ENCODE measurements at places on chromosomes 6 and 20. TPM values are rescaled to one million over a fixed set of nuclear protein-coding genes. Genes with fewer than 3 reads are reported as not detected.
A peak's percentile ranks its signal among the peaks of the same experiment; 100 is the strongest.

SPEF1 gene
- total RNA-seq = not detected

MLIP gene
- 2.6 TPM for total RNA-seq

CGAS gene
- 8.7 TPM for total RNA-seq

AAR2 gene
- 19.9 TPM for total RNA-seq

PPIL4 gene
- total RNA-seq = 34.4 TPM

LGSN gene
- total RNA-seq = not detected

TPD52L1 gene
- total RNA-seq = 39.0 TPM

TCP11 gene
- total RNA-seq = not detected

DNA sequence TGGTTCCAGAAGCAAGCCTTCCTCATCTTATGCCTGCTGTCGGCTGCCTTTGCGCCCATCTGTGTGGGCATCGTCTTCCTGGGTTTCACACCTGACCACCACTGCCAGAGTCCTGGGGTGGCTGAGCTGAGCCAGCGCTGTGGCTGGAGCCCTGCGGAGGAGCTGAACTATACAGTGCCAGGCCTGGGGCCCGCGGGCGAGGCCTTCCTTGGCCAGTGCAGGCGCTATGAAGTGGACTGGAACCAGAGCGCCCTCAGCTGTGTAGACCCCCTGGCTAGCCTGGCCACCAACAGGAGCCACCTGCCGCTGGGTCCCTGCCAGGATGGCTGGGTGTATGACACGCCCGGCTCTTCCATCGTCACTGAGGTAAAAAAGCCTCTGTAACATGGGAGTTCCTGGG is 366 bp downstream of the SLC22A1 start:
- DNase-seq = no peak

GRCh38 chr20:56805966-56806365 is 176.9 kb downstream of the TFAP2C start:
- DNase-seq = no peak

DNA sequence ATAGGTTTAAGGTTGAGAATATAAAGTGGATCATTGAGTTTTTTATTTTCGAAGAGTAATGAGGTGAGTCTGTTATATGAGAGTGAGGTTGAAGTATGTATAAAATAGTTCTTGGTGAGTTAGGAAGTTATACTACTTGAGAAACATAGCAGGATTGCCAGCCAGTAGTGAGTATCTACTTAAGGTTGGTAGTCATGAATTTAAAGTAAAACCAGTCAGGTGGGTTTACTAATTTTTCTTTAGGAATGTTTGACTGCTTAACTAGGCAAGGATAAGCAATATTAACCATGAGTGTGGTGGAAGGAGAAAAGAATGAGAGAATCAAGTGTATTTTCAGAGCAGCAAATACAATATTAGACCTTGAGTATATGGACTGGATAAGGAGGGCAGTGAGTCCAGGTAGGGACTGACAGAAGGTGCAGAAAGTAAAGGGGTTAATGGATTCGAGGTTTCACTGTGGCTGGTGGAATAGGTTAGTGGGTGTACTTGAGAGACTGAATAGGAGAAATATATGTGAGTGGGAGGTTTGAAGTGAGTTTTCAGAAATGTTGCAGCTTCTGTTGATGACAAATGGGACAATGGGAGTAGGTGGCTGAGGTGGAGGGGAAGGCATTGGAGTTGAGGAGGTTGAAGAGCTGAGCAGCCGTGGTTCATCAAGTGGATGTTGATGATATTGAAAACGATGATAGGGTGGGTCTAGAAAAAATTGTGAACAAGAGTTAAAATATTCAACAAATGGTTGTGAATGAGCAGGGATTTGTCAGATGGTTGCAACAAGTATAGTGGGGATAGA is 232.5 kb upstream of the ASCC3 start:
- no peak for DNase-seq

- DNase-seq = no peak
Measured at GRCh38 chr20:51562027-51562331, 19.5 kb upstream of the NFATC2 start.

DNA sequence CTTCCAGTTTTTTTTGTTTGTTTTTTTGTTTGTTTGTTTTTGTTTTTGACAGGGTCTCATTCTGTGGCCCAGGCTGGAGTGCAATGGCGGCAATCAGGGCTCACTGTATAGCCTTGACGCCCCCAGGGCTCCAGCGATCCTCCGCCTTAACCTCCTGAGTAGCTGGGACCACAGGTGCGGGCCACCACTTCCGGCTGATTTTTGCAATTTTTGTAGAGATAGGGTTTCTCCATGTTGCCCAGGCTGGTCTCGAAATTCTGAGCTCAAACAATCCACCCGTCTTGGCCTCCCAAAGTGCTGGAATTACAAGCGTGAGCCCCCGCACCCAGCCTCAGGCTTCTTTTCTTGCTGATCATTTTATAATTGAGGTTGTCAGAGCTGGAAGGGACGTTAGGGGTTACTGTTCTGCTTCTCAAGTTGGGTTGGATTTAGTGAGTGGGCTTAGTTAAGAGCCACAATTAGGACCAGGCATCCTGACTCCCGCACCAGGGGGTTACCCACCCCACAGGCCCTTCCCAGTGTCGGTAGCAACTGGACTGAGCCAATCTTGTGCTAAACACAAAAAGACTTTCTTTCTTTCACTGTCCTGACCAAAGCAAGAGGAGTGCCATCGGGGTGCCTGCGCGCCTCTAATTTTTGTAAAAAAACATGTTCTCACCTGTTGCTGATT is 13.1 kb upstream of the ZSCAN9 start:
- DNase-seq = no peak

- DNase-seq = no peak
Measured at GRCh38 chr20:60806354-60806753, 445.7 kb upstream of the CDH4 start.

DNA sequence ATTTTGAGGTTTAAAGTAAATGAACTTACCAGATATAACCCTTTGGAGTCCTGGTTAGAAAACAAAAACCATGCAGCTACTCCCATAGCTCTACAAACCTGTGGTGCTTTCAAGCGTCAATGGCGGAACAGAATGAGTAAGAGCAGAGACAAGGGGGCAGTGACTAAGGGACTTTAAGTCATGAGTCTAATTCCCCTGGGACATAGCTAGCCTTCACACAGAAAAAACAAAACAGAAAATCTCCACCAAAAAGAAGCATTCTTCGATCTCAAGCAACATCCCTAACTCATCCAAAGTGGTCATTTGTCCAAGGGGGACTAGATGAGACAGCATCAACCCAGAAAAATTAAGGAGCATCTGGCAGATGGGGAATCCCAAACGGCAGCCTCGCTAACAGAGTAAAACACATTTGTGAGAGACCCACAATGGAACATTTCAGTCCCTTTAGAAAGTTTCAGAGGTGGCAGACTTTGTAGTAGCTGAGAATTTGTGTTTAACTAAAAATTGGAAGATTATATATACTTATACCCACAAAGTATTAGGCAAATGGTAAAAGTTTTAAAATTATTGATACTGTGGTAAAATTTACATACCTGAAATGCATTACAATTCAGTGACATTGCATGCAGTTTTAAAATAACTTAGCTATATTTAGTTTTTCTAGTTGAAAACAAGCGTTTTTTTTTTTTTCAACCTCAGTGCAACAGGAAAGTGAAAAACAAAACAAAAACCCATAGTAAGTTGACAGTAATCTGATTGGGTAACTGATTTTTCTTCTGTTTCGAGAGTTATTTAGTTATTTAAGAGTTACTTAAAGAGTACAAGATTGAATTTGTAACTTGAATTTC is 67.5 kb downstream of the KCNQ5 start:
- no peak for DNase-seq

GRCh38 chr6:90982051-90982450 is 395.2 kb upstream of the MAP3K7 start:
- DNase-seq = no peak

DNA sequence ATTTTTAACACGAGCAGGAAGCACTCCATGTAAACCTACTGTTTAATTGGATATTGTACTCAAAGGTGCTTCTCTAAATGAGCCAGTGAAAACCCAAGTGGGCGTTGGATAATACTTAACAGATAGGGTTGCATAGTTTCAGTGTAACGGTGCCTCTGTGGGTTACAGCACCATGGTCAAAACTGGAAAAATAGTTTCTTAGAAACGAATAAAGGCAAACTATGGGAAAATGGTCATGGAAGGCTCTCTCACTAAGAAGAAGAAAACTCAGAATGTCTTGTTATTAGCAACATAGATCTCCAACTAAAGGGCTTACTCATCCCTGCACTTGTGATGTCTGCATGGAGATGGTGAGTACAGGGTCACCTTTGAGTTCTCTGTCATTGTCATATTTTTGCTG is 59.1 kb upstream of the NEDD9 start:
- no peak for DNase-seq

GRCh38 chr20:10581823-10582222 is 92.0 kb downstream of the JAG1 start:
- DNase-seq = no peak

- DNase-seq = no peak
Measured at GRCh38 chr20:47061549-47061948, 166.9 kb downstream of the EYA2 start.

GRCh38 chr6:32166411-32167061 is 2.1 kb downstream of the EGFL8 start:
- peak; percentile 45 for DNase-seq

DNA sequence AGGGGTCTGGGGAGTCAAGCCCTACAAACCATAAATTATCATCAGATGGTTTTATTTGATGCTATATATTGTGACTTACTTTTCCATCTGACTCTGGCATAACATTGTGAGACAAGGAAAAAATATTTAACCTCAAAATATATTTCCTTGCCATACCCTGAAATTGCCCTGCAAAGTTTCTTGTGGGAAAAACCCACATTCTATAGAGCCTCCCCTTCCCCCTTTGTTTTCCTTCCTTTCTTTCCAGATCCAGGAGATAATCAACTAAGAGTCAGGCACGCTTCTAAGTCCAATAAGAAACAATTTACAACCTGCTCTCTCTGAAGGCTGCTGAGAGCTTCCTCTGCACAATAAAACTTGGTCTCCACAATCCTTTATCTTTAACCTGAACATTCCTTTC is 17.5 kb upstream of the HINT3 start:
- DNase-seq = no peak

- no peak for DNase-seq
Measured at GRCh38 chr6:43789447-43789846, 19.4 kb downstream of the VEGFA start.

GRCh38 chr6:79233611-79234149 is 802 bp downstream of the HMGN3 start:
- DNase-seq = peak; percentile 94

Measured in aorta (tissue), 5 donors.